Regular cardiac myocyte (primary cell): ENCODE measurements at places on chromosomes 16 and 17. TPM values are rescaled to one million over a fixed set of nuclear protein-coding genes. Genes with fewer than 3 reads are reported as not detected.

The CYBA gene
- total RNA-seq, result 247 and 346 TPM in 2 replicates

The KCNH6 gene
- not detected in 2 replicates for total RNA-seq

The SLC12A3 gene
- total RNA-seq, result not detected in 2 replicates

The ARL5C gene
- total RNA-seq, result 0.38 TPM in 1 of 2 replicates, not detected in the other

The CA4 gene
- total RNA-seq, result not detected in 2 replicates

The ENGASE gene
- 13.4 and 16.9 TPM in 2 replicates for total RNA-seq

The CBX2 gene
- 0.28 and 1.3 TPM in 2 replicates for total RNA-seq

The CHRNE gene
- total RNA-seq, result 0.19 and 0.56 TPM in 2 replicates

The FGF11 gene
- 2.5 and 14.7 TPM in 2 replicates for total RNA-seq

The CYTH1 gene
- total RNA-seq, result 5.9 and 10.5 TPM in 2 replicates

The TBC1D26 gene
- under 0.01 TPM in 1 of 2 replicates, not detected in the other for total RNA-seq

The ZNF624 gene
- 4.2 and 5.1 TPM in 2 replicates for total RNA-seq

The TMEM88 gene
- 0.58 TPM in 1 of 2 replicates, not detected in the other for total RNA-seq

The STH gene
- total RNA-seq, result not detected in 2 replicates

The CACNA1H gene
- 13.0 and 14.9 TPM in 2 replicates for total RNA-seq

The KRT39 gene
- 0.28 TPM in 1 of 2 replicates, not detected in the other for total RNA-seq

The MYH8 gene
- total RNA-seq, result not detected in 2 replicates

The ATP2A1 gene
- total RNA-seq, result under 0.01 and 0.28 TPM in 2 replicates

The OTOA gene
- under 0.01 TPM in 1 of 2 replicates, not detected in the other for total RNA-seq

The NPIPB4 gene
- 15.0 and 23.7 TPM in 2 replicates for total RNA-seq

The PDE6G gene
- not detected in 2 replicates for total RNA-seq
